ENCODE measurements at places on chromosomes 16 and 17. TPM values are rescaled to one million over a fixed set of nuclear protein-coding genes. Genes with fewer than 3 reads are reported as not detected.
A peak's percentile ranks its signal among the peaks of the same experiment; 100 is the strongest.

The CRYBA1 gene
- not detected for total RNA-seq

The MNT gene
- 29.1 TPM for total RNA-seq

The ADAM11 gene
- 0.43 TPM for total RNA-seq

The ABHD15 gene
- total RNA-seq: 9.7 TPM

The MLYCD gene
- 2.7 TPM for total RNA-seq

The TBC1D28 gene
- not detected for total RNA-seq

The TBC1D3G gene
- total RNA-seq: not detected

The PMP22 gene
- 41.7 TPM for total RNA-seq

The ABI3 gene
- 0.31 TPM for total RNA-seq

DNA sequence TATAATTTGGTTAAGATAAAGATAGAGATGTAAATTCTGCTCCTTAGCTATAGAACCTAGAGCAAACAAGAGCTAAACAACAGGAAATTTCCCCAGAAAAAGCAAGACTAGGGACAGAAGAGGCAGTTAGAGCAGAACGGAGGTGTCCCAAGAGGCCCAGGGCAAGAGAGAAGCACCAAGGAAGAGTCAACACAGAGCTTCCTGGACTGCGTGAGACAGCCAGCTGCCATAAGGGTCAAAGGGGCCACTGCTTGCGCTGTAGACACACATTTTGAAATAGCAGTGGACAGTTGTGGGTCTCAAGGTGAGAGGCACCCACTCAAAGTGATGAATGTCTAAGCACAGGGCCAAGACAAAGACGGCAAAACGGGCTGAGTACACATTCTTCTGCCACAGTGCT, 156.6 kb downstream of the PARN start:
- no peak for DNase-seq

- no peak for DNase-seq
Observed at GRCh38 chr17:7347630-7348477, 4.1 kb upstream of the KCTD11 start.

DNA sequence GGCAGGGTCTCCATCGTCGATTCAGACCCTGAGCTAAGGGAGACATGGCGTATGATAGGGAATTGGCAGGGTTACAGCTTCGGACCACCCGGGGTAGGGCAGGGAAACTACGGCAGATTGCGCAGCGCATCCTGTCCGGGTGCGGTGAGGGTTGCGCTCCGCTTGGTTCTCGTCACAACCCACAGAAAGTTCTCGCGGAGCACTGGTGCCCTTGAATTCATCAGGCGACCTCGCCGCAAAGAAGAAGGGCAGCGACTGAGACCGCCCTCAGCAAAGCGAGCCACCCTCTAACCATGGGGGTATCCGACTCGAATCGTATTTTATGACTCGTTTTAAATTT, 1.2 kb downstream of the HS3ST3B1 start:
- no peak for DNase-seq

DNA sequence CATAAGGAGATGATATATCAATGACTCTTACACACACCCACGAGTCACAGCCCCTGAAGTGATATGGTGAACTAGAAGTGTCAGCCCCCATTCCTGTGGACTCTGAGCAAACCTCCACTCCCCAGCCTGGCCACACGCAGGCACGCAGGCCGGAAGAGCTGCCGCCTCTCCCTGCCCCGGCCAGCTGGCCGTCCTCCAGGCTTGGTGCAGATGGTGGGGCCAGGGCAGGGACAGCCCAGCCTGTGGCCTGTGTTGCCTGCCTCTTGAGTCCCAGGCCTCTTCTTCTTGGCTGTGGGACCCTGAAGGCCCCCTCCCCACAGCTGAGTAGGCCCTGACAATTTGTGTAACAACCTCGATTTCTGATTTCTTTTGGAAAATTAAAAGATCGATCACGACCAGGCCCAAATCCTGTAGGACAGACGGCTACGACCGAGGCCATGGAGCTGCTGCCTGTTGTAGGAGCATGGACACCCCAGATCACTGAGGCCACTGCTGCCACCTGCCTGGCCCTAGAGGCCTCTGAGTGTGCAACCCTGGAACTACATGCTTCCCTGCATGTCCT, 10.0 kb upstream of the MPRIP start:
- peak; percentile 95 for DNase-seq

- peak; percentile 73 for DNase-seq
Observed at GRCh38 chr17:62652251-62653001, 25.0 kb downstream of the MRC2 start.

GRCh38 chr17:65472666-65473309, 88.7 kb downstream of the AXIN2 start:
- peak; percentile 35 for DNase-seq

GRCh38 chr17:72267601-72268000, 146.8 kb downstream of the SOX9 start:
- no peak for DNase-seq

DNA sequence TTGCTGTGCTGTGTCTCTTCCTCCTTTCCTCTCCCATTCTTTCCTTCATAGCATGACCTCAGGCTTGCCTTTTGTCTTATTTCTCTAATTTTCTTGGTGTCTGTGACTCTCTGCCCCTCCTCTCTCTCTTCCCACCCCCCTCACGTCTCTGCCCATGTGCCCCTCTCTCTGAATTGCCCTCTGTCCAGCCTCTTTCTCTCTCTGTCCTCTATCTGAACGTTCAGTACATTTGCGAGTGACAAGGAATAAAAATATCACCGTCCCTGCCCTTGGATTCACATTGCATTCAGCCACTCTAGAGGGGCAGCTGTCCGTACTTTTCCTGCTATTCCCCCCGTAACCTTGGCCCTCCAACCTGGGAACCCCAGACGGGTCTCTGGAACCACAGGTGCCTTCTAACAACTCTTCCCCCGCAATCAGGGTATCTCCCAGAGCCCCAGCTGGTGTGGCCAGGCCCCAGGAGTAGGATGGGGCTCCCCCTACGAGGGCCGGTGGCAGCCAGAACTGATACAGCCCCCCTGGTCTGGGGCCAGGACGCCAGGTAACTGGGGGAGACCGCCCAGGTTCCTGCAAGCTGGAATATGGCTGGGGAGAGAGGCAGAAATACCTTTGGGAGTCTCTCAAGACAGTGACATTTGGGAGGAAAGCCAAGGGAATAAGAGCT, 1.8 kb downstream of the KIF1C start:
- DNase-seq: no peak

GRCh38 chr17:45650561-45650960, 133.6 kb upstream of the CRHR1 start:
- no peak for DNase-seq
